ENCODE measurements at places on chromosomes 1 and 21. TPM values are rescaled to one million over a fixed set of nuclear protein-coding genes. Genes with fewer than 3 reads are reported as not detected.

Gene CA6
- total RNA-seq: not detected

GRCh38 chr1:179955287-179955680, 674 bp downstream of the CEP350 start:
- H3K36me3 ChIP-seq: no peaks in the 10 kb centered on the region
- H3K27me3 ChIP-seq: no peaks in the 10 kb centered on the region

Gene TPTE
- total RNA-seq: not detected

DNA sequence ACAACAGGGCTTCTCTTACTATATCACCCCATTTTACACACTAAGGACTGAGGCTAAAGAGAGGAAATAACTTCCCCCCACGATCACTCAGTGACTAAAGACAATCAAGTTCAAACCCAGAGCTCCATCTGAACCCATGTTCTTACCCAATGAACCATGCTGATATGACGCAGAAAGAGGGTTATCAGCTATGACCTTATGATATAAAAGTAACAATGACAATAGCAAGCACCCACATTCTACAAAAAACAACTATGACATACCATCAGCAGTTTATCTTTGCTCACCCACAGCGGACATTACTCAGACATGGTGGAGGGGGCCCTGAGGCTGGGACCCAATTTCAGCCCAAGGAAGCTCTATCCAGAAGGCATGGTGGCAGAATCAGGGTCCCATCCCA, 75.7 kb downstream of the PTPN14 start:
- no peak overlapping the region for H3K27ac ChIP-seq
- H3K4me3 ChIP-seq: no peak overlapping the region
- H3K4me1 ChIP-seq: peaks cover 22% of the 10 kb centered on the region
- DNase-seq: no peak
- H3K27me3 ChIP-seq: no peaks in the 10 kb centered on the region
- H3K36me3 ChIP-seq: no peaks in the 10 kb centered on the region

Gene PYCR2
- 54.7 TPM for total RNA-seq

Gene GPR3
- 3.1 TPM for total RNA-seq

DNA sequence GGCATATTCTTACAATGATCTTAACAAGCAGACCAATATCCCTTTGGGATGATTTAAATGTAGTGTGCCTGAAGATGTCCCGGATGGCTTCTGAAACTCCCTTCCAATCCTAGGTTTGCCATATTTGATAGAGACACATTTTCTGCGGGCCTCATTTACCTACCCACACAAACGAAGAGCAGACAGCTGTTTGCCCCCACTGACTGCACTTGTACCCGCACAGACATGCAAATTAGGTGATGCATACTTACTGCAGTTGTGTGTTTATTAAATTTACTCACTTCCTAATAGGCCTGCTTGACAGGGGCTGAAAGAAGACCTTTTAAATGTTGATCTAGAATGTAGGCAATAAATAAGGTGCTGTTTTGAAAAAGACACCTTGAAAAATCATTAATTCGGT, 257.9 kb upstream of the RRP15 start:
- H3K27ac ChIP-seq: no peak overlapping the region
- no peak overlapping the region for H3K4me3 ChIP-seq
- no peaks in the 10 kb centered on the region for H3K27me3 ChIP-seq
- H3K36me3 ChIP-seq: no peaks in the 10 kb centered on the region
- DNase-seq: no peak

DNA sequence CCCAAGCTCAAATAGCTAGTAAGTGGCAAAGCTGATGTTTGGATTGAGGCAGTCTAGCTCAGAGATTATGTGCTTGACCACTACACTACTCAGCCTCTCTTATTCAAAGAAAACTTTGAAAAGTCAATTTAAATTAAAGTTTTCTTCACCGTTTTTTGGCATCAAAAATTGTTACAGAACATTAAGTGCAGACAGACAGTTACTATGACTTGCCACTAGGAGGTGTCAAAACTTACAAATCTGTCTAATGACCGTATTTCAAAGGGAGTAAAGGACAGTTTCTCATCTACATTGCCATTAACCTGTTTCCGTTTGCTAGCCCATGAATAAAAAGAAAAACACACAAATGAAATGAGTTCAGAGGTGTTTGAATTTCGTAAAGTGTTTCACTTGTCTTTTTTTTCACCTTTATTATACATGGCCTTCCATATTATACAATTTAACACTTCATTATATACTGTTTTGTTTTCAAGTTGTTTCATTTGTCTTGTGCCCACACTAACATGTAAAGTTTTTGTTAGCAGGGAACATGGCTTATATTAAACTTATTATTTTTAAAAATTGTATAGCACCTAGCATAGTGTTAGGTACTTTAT, 57.4 kb upstream of the MTF2 start:
- no peak overlapping the region for H3K27ac ChIP-seq
- no peaks in the 10 kb centered on the region for H3K36me3 ChIP-seq
- DNase-seq: peak; percentile 41

DNA sequence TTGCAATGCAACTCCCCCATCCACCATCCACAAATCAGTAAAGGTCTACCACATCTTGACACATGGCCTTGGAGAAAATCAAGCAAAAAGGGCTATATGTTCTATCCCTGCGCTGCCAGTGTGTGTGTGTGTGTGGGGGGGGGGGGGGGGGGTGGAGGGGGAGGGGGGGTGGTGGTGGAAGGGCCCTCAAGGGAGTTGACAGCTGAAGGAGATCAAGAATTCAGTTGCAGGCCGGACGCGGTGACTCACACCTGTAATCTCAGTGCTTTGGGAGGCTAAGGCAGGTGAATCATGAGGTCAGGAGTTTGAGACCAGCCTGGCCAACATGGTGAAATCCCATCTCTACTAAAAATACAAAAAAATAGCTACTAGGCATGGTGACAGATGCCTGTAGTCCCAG, 37.6 kb upstream of the CLIC4 start:
- no peak overlapping the region for H3K4me3 ChIP-seq
- DNase-seq: no peak
- H3K27ac ChIP-seq: no peak overlapping the region
- peaks cover 6% of the 10 kb centered on the region for H3K4me1 ChIP-seq
- H3K36me3 ChIP-seq: no peaks in the 10 kb centered on the region
- H3K27me3 ChIP-seq: no peaks in the 10 kb centered on the region

DNA sequence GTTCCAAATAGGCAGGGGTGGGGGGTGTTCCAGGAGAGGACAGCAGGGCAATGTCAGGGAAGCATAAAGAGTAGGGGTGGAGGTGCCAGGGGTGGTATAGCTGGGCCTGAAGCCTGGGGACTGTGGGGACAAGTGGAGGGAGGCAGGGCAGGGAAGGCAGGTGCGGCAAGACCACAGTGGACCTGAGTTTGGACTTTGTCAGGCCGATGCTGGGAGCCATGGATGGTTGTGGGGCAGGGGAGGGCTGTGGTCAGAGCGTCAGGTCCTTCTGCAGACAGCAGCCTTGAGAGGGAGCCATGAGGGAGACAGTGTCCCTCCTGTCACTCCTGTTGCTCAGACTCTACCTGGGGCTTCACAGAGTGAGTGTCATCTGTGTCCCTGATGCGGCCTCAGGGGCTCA, 320.3 kb downstream of the PTPRU start:
- H3K36me3 ChIP-seq: no peaks in the 10 kb centered on the region
- no peak for DNase-seq
- no peaks in the 10 kb centered on the region for H3K4me1 ChIP-seq
- H3K27ac ChIP-seq: no peak overlapping the region
- no peaks in the 10 kb centered on the region for H3K27me3 ChIP-seq

Gene NFASC
- total RNA-seq: 3.7 TPM

Gene CLDN17
- not detected for total RNA-seq

GRCh38 chr1:13703128-13703513, 3.1 kb downstream of the PRDM2 start:
- H3K27ac ChIP-seq: no peak overlapping the region
- H3K4me3 ChIP-seq: no peak overlapping the region
- H3K27me3 ChIP-seq: peaks cover 24% of the 10 kb centered on the region
- H3K36me3 ChIP-seq: no peaks in the 10 kb centered on the region
- H3K4me1 ChIP-seq: peaks cover 7% of the 10 kb centered on the region
- DNase-seq: no peak

GRCh38 chr1:62077821-62078220, 116.8 kb upstream of the L1TD1 start:
- DNase-seq: no peak
- no peaks in the 10 kb centered on the region for H3K4me1 ChIP-seq
- H3K36me3 ChIP-seq: no peaks in the 10 kb centered on the region
- no peaks in the 10 kb centered on the region for H3K27me3 ChIP-seq

- H3K4me3 ChIP-seq: no peak overlapping the region
- no peak overlapping the region for H3K27ac ChIP-seq
- DNase-seq: no peak
- no peaks in the 10 kb centered on the region for H3K36me3 ChIP-seq
- no peaks in the 10 kb centered on the region for H3K27me3 ChIP-seq
- peaks cover 15% of the 10 kb centered on the region for H3K4me1 ChIP-seq
These were observed 124.2 kb upstream of the OLFM3 start for GRCh38 chr1:102120910-102121309.

- H3K36me3 ChIP-seq: no peaks in the 10 kb centered on the region
- peak overlapping the region; percentile 43 for H3K27ac ChIP-seq
- H3K27me3 ChIP-seq: peaks cover 32% of the 10 kb centered on the region
- peaks cover 20% of the 10 kb centered on the region for H3K4me1 ChIP-seq
- DNase-seq: peak; percentile 65
- peak overlapping the region; percentile 28 for H3K4me3 ChIP-seq
These were observed 87.9 kb upstream of the SMYD2 start for GRCh38 chr1:214192825-214193643.

GRCh38 chr1:147494998-147495580, 46.2 kb upstream of the BCL9 start:
- H3K36me3 ChIP-seq: no peaks in the 10 kb centered on the region
- no peak overlapping the region for H3K4me3 ChIP-seq
- H3K27me3 ChIP-seq: no peaks in the 10 kb centered on the region

- H3K27ac ChIP-seq: no peak overlapping the region
- DNase-seq: no peak
- H3K4me3 ChIP-seq: no peak overlapping the region
- H3K27me3 ChIP-seq: no peaks in the 10 kb centered on the region
These were observed 320.5 kb upstream of the NR5A2 start for GRCh38 chr1:199706826-199707606.

DNA sequence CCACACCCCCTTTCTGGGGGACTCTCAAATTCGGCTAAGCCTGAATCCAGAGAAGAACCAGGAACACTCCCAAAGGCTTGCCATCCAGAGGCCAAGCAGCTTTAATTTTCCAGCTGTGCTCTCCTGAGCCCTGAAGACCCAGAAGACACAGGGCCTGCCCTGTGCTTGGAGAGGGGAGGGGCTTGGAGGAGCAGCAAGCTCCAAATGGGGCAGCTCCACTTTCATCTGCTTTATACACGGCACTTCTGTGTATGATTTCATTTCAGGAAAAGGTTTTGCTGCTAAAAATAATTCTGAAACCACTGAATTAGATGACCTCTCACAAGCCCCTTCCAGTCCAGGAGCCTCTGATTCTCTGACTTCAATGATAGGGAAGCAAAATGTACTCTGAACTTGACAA, 39.2 kb upstream of the CTTNBP2NL start:
- H3K4me3 ChIP-seq: no peak overlapping the region
- no peak for DNase-seq
- H3K36me3 ChIP-seq: no peaks in the 10 kb centered on the region
- H3K4me1 ChIP-seq: peaks cover 10% of the 10 kb centered on the region

Gene UTS2
- not detected for total RNA-seq

Gene XKR8
- total RNA-seq: 4.3 TPM

DNA sequence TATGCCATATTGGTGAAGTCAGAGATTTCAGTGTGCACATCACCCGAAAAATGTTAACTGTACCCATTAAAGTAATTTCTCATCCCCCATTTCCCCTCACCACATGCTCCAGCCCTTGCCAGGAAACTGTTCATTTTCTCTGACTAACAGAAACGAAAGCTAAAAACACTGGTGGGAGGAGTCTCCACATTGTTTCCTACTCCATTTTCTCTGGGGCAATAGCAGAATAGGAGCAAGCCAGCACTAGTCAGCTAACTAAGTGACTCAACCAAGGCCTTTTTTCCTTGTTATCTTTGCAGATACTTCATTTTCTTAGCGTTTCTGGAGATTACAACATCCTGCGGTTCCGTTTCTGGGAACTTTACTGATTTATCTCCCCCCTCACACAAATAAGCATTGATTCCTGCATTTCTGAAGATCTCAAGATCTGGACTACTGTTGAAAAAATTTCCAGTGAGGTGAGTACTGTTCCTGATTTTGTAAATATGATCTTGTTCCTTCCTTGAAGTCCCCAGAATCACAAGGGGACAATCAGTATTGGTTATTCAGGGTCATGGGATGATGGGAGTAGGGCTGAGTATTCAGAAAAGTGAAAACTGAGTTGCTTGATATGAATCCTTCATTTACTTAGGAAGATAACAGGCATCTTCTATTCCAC, at the start of gene IFI16:
Gene IFI16, plus strand, starts transcription at position 204 of the 658 bp plus-strand sequence. CDS start 4,774 bp downstream, outside the sequence.
- no peaks in the 10 kb centered on the region for H3K36me3 ChIP-seq
- H3K4me1 ChIP-seq: peaks cover 22% of the 10 kb centered on the region
- H3K4me3 ChIP-seq: no peak within 1 kb of the TSS
- H3K27me3 ChIP-seq: no peaks in the 10 kb centered on the region
- no peak within 1 kb of the TSS for H3K27ac ChIP-seq
- no peak for DNase-seq

DNA sequence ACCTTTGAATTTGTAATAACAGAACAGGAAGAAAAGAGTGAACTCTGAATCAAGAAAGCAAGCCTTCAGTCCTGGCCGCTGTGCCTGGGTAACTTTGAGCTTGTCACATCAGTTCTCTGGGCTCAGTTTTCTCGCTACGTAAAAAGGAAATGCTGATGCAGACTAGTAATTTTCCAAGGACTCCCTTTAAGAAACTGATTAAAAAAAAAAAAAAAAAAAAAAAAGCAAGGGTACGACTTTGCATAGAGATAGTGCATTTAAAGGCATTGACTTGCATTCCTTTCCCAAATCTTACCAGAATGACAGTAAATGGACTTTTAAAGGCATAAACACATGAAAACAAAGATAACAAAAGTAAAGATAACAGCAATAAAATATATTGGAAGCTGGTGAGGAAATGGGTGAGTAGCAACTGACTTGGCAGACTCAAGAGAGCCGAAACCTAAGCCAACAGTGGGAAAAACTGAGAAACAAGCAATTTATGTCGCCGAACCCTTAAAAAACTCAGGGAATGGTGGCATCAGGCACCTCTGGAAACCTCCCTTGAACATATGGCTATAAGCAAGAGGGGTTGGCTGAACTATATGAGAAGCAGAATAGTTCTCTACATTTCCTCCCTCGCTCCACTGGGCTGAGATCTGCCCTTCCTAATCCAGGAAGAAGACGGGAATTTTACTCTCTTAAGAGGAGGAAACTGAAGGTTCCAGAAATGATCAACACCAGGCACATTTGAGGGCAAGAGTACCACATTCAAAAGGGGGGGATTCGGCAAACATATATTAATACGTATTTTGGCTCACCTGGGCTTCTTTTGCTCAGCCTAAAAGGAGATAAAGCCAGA, 189.2 kb downstream of the CDC7 start:
- H3K27me3 ChIP-seq: no peaks in the 10 kb centered on the region
- peaks cover 32% of the 10 kb centered on the region for H3K4me1 ChIP-seq
- no peak for DNase-seq
- no peak overlapping the region for H3K4me3 ChIP-seq
- no peaks in the 10 kb centered on the region for H3K36me3 ChIP-seq

DNA sequence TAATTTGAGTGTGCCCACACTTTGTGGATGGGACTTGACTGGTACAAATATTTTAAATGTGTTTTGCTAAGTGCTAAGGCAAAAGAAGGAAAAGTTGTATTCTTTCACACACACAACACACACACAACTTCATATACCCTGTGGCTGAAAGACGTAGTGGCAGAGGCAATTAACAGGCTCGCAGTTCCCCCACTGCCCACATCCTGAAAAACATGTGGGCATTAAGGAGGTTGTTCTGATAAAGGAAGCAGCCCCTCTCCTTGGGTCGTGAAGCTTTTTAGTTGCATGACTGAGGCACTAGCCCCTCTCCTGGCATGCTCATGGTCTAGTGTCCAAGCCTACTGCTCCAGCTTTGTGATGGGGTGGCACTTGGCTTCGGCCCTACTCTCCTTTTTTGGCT, 14.3 kb upstream of the ADAM30 start:
- DNase-seq: no peak
- H3K4me1 ChIP-seq: peaks cover 9% of the 10 kb centered on the region
- H3K27me3 ChIP-seq: no peaks in the 10 kb centered on the region
- no peaks in the 10 kb centered on the region for H3K36me3 ChIP-seq
- H3K4me3 ChIP-seq: no peak overlapping the region
- no peak overlapping the region for H3K27ac ChIP-seq

All from neural progenitor cell (in vitro differentiated cells).